ENCODE measurements at places on chromosomes 12 and 14.

GRCh38 chr12:130973109-130973508, 19.4 kb downstream of the ADGRD1 start:
- DNase-seq = no peak

DNA sequence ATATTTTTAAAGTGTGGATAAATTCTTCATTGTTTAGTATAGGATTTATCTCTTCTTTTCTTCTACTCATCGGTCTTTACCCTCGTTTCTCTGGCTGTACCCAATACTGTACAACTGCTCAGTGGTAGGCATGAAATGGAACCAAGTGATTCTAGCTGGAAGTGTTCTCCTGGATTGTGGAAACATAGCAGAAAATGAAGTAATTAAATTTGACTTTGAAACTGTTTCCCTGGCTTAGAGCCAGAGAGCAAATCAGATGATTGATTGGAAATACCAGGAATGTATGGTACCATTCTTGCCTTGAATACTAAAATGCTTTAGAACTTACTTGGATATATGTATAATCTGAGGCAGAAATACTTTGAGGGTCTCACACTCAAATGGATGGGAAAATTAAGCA, 292.3 kb downstream of the ERC1 start:
- DNase-seq = no peak

GRCh38 chr14:20658246-20658645, 16.8 kb upstream of the OR6S1 start:
- no peak for DNase-seq

DNA sequence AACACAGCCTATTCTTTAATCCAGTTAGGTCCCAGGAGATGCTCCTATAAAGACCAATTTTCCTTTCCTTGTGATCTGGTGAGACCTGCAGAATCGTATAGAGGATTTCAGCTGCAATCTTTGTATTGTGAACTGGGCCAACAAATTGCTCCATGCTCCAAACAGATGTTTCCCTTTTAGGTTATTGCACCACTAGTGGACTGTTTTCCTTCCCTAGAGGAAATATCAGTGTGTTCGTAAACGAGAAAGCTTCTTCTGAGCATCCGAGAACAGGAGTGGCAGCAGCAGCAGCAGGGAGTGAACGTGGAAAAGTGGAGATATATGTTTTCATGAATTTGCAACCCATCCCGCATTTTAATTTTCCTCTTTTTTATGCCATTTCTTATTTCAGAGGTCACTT, 344.1 kb upstream of the PDE3A start:
- no peak for DNase-seq

- DNase-seq = no peak
These were observed 649.0 kb downstream of the TMTC2 start for GRCh38 chr12:83335748-83336147.

DNA sequence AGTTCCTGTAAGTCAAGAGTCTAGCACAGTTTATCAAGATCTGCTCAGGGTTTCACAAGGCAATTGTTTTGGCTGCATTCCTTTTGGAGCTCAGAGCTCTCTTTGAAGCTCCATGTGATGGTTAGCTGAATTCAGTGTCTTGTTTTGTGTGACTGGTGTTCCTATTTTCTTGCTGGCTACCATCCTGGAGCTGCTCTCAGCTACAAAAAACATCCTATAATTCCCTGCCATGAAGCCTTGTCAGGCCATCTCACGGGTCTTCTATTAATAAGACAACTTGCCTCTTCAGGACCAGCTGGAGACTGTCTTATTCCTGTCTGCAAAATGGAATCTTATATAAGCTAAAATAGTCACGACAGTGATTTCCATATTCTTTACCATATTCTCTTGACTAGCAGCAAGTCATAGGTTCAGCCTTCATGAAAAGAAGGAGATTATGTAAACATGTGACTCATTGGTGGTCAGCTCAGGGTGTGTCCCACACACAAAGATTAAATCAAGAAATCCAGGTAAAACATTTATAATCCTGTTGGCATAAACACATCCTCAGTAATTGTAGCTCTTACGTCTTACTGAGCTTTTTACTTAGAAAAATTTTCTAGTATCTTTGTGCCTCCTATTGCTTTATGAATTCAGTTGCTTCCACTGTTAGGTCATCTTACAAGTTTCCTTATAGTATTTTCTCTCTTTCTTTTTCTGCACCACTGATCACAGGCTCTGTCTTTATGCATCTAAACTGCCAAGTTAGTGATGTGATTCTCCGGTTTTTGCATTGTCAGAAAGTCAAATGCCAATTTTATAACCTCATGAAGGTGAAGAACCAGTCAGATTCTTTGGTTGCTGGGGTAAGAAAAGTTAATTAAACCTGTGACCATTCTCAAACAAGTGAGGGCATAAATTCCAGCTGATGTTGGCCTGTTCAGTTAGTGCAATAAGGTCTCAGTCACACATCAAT, 378.5 kb upstream of the MGAT4C start:
- no peak for DNase-seq

DNA sequence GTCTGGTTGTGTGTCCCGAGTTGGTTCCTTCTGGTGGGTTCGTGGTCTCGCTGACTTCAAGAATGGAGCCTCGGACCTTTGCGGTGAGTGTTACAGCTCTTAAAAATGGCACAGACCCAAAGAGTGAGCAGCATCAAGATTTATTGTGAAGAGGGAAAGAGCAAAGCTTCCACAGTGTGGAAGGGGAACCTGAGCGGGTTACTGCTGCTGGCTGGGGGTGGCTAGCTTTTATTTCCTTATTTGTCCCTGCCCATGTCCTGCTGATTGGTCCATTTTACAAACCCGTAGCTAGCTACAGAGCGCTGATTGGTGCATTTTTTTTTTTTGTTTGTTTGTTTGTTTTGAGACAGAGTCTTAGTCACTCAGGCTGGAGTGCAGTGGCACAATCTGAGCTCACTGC, 29.3 kb downstream of the FGF6 start:
- DNase-seq = no peak
